Stimulated activated CD4-positive, alpha-beta T cell treated with anti-CD3 and anti-CD28 coated beads, Interleukin-1b, Interleukin-23, amount 100 ng/mL, for 4 hours (primary cell): ENCODE measurements at places on chromosomes 7 and 10.
A peak's percentile ranks its signal among the peaks of the same experiment; 100 is the strongest.

DNA sequence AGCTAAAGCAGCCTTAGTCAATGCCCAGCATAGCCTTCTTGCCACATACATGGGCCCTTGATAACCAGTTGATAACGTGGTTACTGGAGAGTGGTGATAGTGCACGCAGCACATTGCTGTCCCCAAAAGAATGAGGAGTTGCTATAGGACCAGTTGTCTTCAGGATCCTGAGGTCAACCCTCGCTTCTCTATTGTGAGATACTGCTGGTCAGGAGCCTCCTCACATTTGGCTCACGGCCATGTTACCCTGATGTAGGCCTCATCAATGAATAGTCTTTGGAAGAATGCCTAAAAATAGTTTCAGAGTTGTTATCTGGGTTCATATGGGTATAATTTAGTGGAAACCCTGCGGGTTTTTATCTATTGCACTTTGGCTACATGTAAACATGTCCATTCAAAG, 230.7 kb downstream of the VTI1A start:
- no peak for DNase-seq

DNA sequence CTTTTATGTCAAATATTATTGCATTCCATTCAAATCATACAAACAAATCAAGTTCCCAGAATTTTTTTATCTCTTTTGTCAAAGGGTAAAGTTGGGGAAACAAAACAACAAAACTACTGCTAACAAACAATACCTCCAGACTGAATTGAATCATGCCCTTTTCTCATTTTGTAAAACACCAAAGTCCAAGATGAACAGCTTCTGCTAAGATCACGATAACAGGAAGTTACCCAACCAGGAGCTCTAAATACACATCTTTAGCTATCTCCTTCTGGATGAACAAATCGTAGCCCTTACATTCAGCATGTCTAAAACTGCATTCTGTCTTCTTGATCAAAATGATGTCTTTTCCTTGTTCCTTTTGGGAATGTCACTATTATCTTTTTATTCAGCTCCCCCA, 97.4 kb downstream of the CTTNBP2 start:
- no peak for DNase-seq

DNA sequence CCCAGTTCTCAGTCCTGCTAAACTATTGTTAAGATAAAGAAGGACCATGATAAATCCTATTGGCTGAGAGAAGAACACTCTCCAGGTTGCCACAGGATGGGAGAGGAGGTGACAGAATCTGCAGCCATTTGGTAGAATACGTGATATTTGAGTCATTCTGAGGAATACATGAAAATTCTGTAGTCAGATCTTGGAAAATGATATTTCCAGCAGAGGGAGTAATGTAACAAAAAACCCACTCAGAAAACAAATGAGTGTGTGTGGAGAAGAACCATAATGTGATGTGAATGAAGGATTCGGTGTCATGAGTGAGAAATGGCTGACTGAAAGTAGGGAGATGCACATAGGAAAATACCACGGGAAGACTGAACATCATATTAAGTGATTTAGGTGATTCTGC, 128.5 kb upstream of the PFKP start:
- DNase-seq = no peak

GRCh38 chr7:145293228-145293701, 457.4 kb upstream of the TPK1 start:
- no peak for DNase-seq

- no peak for DNase-seq
Measured at GRCh38 chr7:23345601-23346000, 46.5 kb downstream of the MALSU1 start.

- DNase-seq = no peak
Measured at GRCh38 chr10:13743101-13743693, 156.4 kb downstream of the PRPF18 start.

- DNase-seq = no peak
Measured at GRCh38 chr10:16700331-16700730, 116.9 kb downstream of the RSU1 start.

DNA sequence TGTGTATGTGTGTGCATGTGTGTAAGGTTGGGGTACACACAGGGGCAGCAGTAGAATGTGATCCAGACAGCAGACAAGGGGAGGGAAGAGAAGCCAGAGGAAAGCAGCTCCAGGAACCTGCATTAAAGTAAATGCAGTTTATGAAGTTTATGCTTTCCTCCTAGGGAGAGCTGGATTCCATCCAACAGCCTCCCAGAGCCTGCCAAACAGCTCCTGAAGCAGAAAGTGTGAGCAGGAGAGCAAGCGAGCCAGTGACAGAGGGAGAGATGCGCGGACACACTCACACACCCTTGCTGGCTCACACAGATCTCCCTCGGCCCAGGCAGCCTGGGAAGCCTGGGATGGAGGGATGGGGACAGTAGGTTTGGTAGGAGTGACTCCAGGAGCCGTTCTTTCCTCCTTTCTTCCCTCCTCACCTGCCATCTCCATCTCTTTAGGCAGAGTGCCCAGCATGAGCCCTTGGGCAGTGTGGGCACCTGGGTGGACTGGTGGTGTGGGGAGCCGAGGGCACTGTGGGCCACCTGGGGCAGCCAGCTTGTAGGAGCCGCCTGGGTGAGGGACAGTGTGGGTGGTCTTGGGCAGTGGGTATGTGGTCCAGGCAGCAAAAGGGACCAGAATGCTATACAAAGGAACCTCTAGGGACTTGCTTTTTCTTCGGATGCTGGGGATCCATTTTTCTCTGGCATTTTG, 46.1 kb downstream of the PAX2 start:
- no peak for DNase-seq

DNA sequence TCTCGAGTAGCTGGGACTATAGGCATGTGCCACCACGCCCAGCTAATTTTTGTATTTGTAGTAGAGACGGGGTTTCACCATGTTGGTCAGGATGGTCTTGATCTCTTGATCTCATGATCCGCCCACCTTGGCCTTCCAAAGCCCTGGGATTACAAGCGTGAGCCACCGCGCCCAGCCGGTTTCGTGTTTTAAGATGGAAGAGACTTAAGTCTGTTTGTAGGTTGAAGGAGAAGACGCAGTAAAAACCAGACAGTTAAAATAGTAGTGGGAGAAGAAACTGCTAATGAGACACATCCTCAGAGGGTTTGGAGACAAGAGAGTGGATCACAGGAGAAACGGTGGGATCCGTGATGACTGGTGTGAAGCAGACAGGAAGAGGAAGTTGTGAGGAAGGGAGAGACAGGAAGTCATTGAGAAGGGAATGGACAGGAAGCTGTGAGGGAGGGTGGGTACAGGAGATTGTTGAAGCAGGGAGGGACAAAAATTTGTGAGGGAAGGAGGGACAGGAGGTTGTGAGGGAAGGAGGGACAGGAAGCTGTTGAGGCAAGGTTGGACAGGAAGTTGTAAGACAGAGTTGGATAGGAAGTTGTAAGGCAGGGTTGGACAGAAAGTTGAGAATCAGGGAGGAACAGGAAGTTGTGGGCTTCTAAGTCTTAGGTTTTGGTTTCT, 115.5 kb downstream of the WDFY4 start:
- no peak for DNase-seq

GRCh38 chr10:79004311-79004710, 64.5 kb upstream of the ZMIZ1 start:
- no peak for DNase-seq

- no peak for DNase-seq
Measured at GRCh38 chr7:43248961-43249822, 136.7 kb downstream of the HECW1 start.

DNA sequence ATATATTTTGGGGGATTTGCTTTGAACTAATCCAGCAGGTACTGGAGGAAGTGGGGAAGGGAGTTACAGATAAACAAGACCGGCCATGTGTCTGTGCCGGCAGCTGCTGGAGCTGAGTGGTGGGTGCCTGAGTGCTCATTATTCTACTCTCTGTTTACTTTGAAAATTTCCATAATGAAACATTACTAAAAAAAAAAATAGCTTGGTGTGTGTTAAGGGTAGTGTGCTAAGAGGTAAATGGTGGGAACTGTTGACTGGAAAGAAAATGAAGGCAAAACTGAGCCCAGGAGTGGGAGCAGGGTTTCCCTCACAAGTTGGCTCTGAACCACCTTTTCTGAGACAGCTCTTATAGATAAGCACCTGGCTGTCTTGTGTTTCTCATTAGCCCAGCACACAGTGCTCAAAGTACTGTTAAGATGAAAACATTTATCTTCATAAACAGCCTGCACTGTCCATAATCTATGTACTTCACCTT, 50.6 kb downstream of the PARD3 start:
- DNase-seq = no peak

DNA sequence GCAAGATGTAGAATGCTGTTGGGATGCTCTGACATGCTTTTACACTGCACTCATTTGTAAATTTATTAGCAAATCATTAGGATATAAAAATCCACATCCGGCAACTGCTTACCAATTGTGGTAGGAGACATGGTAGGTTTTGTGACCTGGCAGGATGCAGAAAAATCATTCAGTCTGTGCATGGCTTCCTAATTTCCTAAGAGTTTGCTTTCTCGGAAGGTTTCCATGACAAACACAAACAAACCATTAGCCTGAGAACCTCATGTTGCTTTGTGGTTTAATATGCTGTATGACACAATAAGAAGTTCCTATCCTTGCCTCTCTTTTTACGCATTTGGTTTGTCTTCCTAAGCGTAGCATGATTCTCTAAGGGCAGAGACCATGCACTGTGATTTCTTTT, 14.7 kb upstream of the LMBR1 start:
- no peak for DNase-seq

- DNase-seq = no peak
Measured at GRCh38 chr7:114886241-114886640, 35.7 kb upstream of the MDFIC start.

GRCh38 chr7:41185851-41186250, 517.0 kb downstream of the INHBA start:
- DNase-seq = no peak

- peak; percentile 24 for DNase-seq
Measured at GRCh38 chr7:144437370-144438191, 34.1 kb upstream of the NOBOX start.

DNA sequence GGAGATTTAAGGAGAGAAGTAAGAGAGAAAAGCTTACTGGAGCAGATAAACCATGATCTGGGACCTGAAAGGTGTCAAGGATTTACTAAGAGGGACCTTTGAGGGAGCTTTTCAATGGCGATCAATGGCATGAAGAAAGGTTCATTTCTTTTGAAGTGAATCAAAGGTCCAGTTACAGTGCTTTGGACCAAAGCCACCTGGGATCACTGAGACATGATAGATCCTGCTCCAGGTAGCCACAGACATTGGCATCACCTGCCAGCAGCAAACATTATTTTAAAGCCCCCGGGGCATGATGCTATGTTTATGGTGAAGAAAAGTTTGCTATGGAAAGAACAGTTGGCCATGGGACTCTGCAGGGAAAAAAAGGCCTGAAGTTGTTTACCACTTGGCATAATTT, 109.4 kb downstream of the SLC25A13 start:
- DNase-seq = no peak

GRCh38 chr7:151814400-151815009, 62.4 kb downstream of the PRKAG2 start:
- no peak for DNase-seq

DNA sequence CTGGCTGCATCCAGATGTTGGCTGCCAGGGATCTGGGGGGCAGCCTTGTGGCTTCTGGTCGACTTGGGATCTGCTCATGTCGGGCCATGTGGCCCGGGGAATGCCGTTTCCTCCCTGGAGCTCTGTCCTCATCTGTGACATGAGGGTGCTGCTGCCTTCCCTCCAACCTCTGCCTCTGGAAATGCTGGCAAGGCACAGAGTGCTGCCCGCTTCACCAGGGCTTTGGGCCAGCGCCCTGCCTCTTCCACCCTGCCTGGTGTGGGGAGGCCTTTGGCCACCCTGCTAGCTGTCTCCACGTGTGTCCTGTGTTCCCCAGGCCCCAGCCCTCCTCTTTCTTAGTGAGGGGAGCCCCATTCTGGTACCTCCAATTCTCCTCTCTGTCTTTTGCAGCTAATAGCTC, 5.8 kb upstream of the SMARCD3 start:
- no peak for DNase-seq

DNA sequence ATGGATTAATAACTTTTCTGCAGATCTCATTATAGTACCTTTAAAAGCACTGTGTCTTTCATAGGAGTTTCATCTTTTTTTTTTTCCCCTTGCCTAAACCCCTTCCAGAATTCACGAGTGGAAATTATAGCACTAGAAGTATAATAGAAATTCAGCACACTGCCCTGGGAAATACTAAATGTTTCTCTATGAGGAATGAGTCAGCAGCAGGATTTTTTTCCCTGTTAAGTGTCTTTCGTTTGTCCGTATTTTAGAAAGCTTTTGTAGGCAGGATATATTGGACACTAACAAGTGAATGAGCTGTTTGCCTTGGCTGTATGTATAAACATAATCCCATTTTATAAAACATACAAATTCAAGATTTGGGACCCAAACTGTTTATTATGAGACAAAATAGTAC, 105.8 kb downstream of the EXOC4 start:
- no peak for DNase-seq

DNA sequence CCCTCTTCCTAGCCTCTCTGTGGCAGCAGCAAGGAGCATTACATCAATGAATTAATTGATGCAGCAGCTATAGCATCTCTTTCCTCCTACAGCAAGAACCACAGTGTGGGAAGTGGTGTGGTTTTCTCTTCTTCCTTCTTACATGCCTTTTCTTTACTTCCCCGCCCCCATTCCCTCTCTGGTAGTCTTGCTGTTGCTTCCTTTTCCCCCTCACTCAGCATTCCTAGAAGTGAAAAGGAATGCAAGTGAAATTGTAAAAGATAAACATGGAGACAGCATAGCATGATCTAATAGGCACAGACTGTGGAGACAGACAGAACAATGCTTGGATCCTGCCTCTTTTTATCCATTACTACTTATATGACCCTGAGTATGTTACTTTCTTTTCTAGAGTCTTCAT, 370.5 kb upstream of the BMPER start:
- DNase-seq = no peak

DNA sequence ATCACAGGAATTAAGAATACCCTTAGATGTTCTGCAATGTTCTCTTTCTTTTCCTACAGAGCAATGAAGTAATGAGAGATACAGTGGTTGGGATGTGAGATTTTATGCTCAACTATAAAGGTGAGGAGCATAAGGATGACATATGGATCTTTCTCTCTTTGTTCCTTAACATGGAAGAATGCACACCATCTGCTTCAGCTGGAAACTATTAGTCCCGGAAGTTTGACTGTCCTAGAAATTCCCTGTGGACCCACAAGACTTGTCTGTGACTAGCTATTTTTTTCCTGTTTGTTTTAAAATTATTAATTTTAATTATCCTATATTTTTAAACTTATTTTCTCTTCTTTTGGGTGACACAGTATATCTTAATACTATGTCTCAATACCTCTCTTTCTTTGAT, 80.2 kb downstream of the DKK1 start:
- no peak for DNase-seq

- no peak for DNase-seq
Measured at GRCh38 chr10:47127188-47127785, 172.7 kb upstream of the GDF10 start.

- no peak for DNase-seq
Measured at GRCh38 chr7:40024841-40025240, 74.8 kb downstream of the CDK13 start.
